Mesothelial cell of epicardium (in vitro differentiated cells): ENCODE measurements at places on chromosomes 11 and 22.

GRCh38 chr22:31945443-31945855 lies 1.1 kb downstream of the YWHAH start:
- DNase-seq, result no peak

DNA sequence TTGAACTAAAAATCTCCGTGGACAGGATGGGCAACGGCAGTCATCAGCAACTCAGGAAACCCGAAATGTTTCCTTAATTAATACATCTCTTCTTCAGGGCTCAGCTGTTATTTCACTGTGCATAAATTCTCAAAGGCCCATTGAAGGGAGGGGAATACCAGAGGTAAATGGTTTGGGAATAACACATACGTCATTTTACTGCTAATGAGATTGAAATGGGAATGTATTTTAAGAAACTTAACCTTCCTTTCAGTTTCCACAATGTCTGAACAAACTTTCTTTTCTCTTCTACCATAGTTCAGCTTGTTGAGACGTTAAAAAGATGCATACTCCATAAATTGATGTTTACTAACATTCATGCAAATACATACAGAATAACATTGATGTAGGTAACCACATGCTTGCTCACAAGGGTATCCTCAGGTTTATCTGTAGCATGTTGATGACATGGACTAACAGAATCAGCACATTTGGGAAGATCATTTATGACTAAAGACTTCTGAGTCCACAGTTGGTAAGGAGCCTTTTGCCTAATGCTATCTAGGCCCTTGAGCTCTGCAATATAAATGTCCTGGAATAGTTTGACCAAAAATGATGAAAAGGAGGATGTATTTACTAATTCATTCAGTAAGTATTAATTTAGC lies 7.7 kb upstream of the PRRG4 start:
- DNase-seq, result no peak

DNA sequence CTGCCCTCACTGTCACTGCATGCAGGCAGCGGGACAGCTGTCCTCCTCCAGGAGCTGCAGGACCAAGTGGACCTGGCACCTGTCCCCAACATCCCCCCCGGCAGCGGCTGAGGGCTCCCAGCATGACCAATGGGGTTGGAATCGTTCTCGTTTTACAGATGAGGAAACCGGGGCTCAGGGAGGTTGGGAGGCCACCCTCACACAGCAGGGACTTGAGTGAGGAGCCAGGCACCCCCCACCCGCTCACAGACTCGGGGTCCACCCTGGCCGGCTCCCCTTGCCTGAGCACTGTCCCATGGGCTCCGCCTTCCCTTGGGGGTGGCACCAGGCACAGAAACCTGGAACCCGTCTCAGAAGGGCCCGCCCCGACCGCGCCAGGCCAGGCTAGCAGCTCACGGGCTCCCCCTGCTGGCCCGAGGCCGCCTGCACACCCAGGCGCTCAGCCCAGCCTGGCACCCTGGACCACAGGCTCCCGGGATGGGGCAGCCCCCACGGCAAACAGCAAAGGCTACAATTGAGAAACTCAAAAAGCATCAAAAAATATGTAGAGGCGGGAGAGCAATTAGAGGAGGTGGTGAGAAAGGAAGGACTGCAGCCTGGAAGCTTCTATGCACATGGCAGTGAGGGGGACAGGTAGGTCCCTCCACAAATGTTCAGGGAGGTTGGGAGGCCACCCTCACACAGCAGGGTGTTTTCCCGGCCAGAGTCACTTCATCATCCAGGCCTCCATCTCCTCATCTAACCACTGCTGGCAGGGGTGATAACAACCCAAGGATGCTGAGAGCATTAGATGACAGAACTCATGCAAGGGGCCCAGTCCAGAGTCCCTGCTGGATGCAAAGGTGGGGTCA lies 12.8 kb downstream of the MACROD1 start:
- DNase-seq, result no peak

DNA sequence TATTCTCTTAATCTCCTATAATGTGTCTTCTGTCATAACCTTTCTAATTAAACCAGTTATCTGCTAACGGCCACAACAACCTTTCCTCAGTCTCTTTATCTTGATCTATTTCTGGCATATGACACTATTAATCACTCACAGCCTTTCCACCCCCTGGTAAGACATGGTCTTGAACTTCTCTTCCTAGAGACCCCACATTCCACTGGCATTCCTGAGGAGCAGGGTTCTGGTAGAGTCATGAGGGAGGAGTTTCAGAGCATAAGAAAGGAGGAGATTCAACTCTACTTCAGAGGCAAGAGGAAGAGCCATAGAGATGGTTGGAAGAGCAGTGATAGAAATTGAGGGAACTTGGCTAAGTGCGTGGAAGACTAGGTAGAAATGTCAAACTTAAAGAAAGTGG lies 325.6 kb downstream of the BLID start:
- DNase-seq, result no peak

GRCh38 chr11:77959434-77959833 lies 35.0 kb downstream of the INTS4 start:
- DNase-seq, result no peak

DNA sequence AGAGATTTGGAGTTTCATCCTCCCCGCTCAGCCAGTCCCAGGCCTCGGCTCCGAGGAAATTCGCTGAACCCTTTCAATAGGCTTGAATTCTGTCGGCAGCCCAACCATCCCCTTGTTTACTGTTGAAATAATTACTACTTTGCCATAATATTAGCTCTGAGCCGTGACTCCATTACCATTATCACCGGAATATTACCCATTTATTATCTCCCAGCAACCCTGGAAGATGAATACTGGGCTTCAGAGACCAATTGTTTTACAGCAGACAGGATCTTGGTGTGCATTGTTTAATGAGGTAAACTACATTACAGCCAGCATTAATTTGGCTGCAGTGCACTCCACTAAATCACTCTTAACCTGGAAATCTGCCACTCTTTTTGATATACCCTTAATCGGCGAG lies 867.4 kb downstream of the NTM start:
- DNase-seq, result no peak

- DNase-seq, result no peak
These were observed 23.5 kb upstream of the ARHGAP8 start for GRCh38 chr22:44728761-44729324.
